ENCODE measurements at places on chromosomes 6 and 20.

DNA sequence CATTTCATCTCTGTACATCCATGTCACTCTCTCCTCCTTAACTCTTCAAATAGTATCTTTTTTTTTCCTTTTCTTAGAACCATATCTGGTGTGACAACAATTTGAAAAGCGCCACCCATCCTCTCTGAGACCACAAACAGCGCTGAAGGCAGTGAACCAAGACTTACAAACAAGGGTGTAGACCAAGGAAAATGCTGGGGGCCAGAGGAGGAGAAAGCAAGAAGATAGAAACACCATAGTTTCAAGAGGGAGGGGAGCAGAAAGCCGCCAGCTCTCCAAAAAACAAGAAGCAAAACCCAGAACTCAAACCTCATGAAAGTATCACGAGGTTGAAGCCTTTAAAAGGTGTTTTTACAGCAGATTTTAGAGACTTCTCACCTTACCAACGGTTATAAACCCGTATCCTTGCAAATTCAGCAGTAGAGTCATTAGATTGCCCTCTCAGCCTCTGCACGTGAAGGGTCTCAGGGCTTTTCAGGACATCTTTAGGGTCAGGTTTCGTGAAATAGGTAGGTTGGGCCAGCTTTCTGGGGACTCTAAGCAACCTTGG is 13.3 kb upstream of the RIPOR2 start:
- DNase-seq = no peak

- DNase-seq = no peak
These were observed 17.6 kb downstream of the TMEM74B start for GRCh38 chr20:1166948-1167720.

GRCh38 chr6:11241793-11242201 is 9.3 kb upstream of the NEDD9 start:
- DNase-seq = no peak

DNA sequence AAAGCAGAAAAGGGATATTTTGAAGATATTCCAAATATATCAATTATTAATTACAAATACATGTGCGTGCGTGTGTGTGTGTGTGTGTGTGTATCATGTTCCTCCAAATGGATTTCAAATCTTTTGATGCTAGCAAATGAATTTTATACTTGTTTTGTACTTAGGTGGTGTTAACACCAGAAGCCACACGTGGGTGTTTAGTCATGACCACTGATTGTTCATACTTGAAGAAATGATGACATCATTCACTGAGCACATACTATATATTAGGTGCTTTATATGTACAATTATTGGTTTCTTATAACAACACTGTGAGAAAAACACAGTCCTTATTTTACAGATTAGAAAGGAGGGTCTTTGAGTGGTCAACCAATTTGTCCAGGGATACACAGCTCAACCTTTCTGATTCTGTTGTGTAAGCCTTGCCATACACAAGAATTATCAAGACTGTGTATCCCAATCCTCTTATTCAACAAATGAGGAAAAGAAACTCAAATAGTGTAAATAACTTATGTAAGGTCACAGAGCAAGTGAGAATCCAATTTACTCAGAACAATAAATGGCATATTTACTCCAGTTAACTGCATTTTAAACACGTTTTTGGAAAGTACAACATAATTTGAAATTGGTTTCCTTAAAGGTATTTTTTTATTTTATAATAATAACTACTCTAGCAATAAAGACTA is 88.5 kb downstream of the BCAS1 start:
- DNase-seq = no peak

DNA sequence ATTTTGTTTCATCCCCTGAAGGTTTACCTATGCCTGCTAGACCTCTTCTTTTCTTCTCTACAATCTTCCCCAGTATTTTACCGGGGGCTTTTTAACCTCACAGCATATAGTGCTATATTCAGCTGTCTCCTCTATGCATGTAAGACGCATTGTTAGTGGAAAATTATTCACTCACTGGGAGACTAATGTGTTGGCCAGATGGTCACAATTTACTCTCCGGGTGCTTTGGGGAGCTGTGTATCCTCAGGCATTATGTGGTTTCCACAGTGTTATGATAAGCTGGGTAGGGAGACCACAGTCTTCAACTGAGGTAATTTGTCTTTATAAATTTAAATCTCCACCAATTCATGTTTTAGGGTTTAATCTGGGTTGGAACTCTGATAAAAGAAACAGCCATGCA is 553.8 kb upstream of the PTCHD4 start:
- no peak for DNase-seq
